ENCODE measurements at places on chromosomes 12 and 14.

GRCh38 chr12:124389725-124390441 is 95.0 kb downstream of the RFLNA start:
- no peak for DNase-seq

DNA sequence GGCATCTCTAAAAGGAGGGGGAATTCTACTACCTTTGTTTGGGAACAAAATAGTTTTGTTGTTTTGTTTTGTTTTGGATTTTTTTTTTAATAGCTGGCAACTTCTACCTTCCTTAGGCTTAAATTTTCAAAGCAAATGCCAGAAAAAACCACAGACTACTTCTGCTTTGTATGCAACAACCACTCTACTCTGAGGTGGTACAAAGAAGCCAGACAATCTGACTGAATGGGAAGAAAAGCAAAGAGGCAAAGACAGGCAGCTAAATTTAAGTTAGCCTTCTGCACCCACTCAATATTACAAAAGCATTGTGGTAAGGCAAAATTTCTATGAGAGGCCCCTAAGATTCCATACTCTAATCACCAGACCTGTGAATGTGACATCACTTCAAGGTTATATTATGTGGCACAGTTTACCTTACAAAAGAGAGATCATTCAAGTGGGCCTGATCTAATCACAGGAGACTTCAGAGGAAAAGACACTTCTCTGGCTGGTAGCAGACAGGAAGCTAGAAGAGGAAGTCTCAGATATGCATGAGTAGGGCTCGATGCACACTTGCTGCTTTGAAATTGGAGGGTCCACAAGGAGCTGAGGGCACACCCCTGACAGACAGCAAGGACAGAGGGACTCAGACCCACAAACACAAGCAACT is 566.6 kb downstream of the RPS29 start:
- DNase-seq: peak; percentile 16

GRCh38 chr14:89973234-89973823 is 17.6 kb downstream of the TDP1 start:
- DNase-seq: peak; percentile 66

DNA sequence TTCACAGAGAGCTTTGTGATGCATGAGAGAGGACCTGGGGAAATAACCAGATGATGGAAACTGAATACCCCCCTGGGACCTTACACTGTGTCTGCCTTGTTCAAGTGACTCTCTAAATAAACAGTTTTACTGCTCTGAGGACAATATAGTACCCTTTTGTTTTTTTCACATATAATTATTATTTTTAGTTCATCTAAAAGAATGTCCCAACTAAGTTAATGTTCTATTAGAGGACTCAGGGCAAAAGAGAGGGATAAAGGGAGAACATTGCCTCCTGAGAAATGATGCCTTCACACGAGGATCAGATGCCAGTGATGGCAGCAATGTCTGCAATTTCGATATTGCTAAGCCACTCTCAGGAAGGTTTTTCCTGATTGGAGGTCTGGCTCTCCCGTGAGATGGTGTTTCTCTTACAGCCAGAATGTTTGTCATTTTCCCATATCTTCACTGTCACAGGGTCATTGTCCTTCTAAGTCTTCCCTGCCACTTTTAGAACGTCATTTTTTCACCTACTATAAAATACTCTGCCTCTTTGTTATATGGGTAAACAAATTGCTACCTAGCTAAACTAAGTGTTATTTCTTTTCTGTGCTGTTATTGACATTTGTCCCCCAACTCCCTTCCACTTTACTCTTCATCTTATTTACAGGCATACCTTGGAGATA is 201.6 kb downstream of the RAD51B start:
- peak; percentile 1 for DNase-seq

GRCh38 chr12:128969480-128970055 is 116.3 kb downstream of the GLT1D1 start:
- peak; percentile 52 for DNase-seq

- DNase-seq: no peak
Observed at GRCh38 chr12:131012279-131013069, 58.8 kb downstream of the ADGRD1 start.

DNA sequence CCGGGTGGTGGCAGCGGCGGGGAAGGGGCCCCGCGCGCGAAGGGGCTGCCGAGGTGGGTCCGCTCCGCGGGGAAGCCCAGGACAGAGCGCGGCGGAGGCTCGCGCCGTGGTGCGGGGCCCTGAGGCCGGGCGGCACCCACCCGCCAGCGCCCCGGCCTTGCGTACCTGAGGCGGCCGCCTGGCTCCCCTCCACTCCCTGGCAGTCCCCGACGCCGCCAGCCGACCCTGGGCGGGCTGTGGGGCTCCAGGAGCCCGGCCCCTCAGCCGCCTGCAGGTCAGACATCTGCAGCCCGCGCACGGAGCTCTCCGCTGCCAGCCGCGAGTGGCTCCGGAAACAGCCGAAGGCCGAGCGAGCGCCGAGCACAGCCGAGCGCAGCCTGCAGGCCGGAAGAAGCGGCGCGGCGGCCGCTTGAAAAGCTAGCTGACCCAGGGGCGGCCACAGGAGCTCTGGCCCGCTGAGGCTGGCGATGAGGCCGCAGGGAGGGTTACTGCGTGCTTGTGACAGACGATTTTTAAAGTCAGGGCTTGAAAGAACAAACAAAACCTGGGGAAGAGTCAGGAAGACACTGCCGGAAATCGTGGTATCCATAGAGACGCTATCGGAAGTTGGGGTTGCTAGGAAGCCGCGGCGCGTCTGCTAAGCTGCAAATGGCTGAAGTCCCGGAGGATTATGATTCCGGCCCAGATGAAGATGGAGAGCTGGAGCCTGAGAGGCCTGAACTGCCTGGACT is at the start of the genes SAMD15 and TMED8:
Gene SAMD15, plus strand, starts transcription at position 609 of the 731 bp plus-strand sequence. Its CDS starts 40 bp downstream, at position 649.
Gene TMED8, minus strand, starts transcription at position 324 of the 731 bp plus-strand sequence. Its CDS starts 41 bp downstream, at position 283.
- DNase-seq: peak; percentile 90

DNA sequence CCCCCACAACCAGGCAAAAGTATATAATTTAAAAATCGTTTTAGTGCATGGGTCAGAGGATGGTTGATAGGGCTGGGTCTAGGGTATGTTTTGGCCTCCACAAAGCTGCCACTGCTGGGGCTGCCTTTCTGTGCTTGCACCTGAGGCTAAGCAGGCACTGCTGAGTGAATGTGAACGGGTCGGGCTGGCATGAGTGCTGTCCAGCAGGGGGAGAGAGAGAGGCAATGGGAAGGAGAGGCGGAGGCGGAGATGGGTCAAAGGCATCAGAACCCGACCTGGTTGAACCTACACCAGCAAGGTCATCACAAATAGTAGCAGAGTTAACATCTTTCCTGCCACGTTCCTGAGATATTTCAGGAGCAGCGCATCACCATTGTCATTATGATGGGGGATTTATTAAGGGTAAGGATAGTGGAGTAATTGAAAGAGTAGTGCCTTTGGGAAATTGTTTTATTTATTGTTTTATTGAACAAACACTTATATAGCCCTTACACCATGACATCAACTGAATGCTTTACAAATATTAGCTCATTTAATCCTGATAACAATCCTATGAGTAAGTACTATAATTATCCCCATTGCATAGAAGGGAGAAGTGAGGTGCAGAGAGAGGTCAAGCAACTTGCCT is 5.8 kb upstream of the NRXN3 start:
- peak; percentile 57 for DNase-seq

- DNase-seq: no peak
Observed at GRCh38 chr14:58541633-58542022, 96.1 kb upstream of the DACT1 start.

DNA sequence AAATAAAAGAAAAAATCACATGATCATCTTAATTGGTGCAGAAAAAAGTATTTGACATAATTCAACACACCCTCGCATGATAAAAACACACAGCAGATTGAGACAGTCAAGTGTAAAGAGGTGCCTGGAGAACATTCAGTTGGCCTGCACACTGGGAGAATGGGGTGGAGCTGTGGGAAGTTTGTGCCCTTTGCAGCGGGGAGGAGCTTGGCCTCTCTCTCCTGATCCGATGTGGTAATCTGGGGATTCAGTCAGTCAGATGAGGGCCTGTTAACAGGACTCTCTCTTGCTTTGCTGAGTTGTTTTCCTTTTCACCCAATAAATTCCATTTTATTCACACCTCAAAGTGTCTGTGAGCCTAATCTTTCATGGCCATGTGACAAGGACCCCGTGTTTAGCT is 5.9 kb downstream of the SERPINA6 start:
- no peak for DNase-seq

- no peak for DNase-seq
Observed at GRCh38 chr12:1912580-1913376, 5.7 kb downstream of the CACNA2D4 start.

DNA sequence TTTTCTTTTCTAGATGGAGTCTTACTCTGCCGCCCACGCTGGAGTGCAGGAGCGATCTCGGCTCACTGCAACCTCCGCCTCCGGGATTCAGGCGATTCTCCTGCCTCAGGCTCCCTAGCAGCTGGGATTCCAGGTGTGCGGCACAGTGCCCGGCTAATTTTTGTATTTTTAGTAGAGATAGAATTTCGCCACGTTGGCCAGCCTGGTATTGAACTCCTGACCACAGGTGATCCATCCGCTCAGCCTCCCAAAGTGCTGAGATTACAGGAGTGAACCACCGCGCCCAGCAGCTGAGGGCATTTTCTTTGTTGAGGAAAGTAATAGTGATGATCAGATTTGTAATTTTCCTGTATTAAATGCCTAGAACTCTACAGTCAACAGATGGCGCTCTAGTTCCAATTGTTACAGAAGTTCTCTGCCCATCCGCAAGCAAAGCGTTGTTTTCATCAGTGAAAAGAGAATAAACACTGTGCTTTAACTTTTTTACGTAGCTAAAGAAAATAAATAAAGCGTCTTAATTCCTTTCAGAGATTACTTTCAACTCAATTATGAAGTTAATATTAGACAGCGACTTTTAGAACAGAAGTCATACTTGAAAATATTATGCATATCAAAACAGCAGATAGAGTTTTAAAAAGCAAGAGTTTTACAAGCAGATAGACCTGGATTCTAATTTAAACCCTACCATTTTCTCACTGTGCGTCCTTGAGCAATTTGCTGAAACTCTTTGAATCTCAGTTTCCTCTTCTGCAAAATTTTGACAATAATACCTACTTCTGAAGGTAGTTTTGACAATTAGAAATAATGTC is 335.1 kb downstream of the DUSP6 start:
- DNase-seq: peak; percentile 76

DNA sequence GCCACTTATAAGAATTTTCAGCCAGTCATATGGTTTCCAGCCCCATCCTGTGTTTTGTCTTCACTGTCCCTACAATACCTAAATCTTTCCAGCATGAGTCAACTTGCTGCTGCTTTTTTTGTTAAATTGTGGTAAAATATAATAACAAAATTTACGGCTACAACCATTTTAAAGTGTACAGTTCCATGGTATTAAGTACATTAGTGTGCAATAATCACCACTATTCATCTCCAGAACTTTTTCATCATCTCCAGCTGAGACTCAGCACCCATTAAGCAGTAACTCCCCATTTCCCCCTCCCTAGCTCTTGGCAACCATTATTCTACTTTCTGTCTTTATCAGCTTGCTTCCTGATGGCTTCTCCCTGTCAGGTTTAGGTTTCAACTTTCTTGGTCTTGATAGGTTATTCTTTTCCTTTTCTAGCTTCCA is 39.1 kb downstream of the FRS2 start:
- no peak for DNase-seq

DNA sequence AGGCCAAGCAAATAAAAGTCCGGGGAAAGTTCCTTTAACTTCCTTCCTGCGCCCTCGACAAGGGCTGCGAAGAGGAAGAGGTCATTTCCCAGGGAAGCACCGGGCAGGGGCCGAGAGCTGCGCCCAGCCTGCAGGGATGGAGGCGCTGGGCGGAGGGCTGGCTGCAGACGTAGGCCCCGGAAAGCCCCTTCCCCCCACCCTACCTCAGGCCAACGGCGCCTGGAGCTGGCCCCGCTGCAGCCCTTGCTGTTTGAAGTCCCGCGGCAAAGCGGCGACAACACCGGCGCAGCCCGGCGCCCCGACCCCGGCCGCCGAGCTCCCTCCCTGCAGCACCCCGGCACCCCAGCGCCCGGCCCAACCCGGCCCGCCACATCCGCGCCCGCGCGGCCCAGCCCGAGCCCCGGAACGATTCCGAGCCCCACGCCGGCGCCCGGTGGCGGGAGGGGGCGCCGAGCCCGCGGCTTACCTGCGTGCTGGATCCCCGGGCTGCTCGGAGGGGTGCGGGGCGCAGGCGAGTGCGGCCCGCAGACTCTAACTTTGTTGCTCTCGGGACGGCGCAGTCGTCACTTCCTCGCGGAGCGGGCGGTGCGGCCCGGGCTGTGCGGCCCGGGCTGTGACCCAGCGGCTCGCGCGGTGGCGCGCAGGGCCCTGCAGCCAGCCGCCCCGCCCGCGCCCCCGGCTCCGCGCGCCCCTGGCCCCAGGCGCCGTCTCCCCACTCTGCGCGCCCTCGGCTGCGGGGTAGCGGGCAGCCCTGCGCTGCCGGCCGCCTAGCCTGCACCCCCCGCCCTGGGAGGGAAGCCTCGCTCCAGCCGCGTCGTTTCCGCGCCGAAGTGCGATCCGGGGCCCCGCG is 64.8 kb upstream of the PTGR2 start:
- DNase-seq: peak; percentile 55

DNA sequence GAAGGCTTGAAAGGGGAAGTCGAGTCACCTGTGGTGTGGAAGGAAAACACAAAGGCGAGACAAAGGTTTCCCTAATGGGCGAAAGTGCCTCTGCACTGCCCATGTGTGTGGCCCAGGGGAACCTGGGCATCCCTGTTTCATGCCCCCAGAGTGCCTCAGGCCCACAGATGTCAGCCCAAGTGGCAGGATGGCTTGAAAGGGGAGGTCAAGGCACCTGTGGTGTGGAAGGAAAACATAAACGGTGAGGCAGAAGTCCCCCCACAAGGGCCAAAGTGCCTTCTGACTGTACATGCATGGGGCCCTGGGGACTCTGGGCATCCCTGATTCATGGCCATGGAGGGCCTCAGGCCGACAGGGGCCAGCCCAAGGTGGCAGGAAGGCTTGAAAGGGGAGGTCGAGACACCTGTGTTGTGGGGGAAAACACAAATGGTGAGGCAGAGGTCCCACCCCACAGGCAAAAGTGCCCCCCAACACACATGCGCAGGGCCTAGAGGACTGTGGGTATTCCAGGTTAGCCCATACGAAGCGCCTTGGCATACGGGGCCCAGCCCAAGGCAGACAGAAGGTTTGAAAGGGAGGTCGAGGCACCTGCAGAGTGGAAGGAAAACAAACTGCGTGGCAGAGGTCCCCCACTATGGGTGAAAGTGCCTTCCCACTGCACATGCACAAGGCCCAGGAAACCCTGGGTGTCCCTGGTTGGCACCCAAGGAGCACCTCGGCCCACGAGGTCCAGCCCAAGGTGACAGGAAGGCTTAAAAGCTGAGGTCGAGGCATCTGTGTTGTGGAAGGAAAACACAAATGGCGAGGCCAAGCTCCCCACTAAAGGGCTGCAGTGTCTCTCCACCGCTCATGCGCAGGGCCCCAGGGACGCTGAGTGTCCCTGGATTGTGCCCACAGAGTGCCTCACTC is 382.3 kb downstream of the ALG10 start:
- DNase-seq: no peak

- DNase-seq: no peak
Observed at GRCh38 chr14:88430976-88431375, 45.5 kb downstream of the SPATA7 start.

DNA sequence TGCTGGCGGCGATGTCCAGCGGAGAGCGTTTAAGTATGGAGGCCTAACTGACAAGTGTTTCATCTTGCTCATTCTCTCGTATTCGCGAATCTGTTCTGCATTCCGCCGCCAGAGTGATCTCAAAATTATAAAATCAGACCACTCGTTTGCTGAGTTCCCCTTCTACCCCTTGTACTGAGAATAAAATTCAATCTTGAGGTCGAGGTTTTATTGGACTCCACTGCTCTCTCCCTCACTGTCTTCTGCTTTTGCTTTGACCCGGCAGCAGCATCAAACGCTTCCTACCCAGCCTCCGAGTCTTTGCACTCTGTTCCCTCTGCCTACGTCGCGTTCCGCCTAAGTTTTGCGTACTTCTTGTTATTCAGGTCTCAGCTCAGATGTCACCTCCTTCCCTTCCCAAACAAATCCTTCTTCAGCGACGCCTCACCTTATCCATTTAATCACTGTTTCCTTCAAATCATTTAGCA is 462 bp downstream of the KNTC1 start:
- peak; percentile 75 for DNase-seq
